Aorta (tissue), 5 donors: ENCODE measurements at places on chromosomes 11 and 22.
A peak's percentile ranks its signal among the peaks of the same experiment; 100 is the strongest.

DNA sequence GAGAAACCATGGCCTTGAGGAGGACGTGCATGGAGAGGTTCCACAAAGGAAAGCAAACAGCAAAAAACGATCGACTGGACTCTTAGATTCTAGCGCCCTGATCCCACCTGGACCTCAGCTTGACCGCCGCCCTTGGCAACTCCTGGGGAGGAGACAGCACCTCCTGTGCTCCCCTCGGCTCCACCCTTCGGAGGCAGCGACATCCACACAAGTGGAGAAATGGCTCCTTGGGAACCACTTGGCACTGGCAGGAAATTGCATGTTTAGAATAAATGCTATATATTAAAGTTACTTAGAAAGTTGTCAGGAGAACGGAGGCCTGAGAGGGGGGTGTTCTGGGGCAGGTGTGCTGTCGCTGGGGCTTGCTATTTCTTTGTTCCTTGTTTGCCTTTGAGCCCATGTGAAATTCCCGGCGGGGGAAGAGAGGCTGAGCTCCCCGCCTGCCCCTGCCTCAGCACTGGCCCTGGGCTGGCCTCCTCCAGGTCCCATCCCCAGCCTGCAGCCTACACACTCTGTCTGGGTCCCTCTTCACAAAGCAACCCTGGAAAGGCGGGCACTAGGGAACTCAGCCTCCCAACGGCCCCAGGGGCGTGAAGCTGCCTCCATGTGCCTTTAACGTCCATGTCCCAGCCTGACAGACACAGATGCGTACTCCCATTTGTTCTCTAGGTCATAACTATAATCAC is 395.3 kb downstream of the BRD1 start:
- no peak for DNase-seq

- DNase-seq, result no peak
These were observed 1.8 kb upstream of the CREBZF start for GRCh38 chr11:85666687-85667086.

DNA sequence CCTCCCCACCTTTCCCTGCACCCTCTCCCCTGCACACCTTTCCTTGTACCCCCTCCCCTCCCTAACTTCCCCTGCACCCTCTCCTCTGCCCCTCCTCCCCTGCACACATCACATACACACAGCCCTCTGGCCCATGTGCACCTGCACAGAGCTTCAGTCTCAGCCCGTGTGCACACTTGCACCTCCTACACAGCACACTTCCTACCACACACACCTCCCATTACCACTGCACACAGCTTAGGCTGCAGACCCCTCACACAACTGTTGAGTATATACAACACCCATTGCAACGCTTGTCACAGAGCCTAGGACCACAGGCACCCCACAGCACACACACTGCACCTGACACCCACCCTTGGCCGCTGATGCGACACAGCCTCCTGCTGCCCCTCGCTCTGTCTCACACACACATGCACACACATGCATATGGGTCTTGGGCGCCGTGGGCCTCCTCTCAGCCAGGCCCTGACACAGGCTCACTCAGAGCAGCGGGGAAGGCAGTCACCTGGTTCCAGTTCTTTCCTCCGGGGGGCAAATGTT is 411 bp downstream of the SIGIRR start:
- DNase-seq, result no peak

DNA sequence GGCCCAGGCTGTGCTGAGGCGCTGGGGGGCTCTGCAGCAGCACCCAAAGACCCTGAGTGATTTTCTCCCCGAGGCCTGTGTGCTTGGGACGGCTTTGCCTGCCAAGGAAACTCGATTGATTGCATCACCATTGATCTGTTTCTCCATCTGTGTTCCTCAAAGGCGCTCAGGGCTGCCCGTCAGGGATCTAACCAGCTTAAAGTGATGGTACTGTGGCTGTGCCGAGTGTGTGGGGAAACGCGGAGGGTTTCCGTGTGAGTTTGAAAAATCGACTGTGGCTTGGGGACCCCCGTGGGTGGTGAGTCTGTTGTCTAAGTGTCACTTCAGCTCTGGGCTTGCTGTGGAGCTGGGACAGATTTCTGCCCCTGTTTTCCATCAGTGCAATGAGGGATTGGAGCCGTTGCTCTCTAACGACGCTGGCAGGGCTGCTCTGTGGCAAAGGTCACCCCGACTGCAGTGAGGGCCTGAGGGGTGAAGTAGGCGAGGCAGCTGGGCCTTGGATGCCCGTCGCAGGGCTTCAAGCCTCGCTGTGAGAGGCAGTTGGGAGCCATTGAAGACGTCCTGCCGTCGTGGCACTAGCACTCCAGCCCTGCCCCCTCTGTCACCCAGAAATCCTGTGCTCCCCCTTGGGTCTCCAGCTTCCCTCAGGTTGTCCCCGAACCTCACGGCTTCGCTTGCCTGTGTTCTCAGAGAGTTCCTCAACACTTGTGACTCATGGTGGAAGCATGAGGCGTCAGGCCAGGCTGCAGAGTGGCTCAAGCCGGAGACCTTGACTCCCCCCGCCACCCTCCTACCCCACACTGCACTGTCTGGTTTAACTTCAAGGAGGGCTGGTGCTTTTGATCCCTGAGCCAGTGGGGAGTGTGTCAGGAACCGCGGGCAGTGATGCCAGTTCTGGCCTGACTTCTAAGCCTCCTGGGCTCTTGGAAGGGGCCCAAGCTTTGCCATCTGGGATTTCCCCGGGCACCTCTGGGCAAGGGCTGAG is 21.8 kb downstream of the CACNA1I start:
- DNase-seq, result peak; percentile 85

DNA sequence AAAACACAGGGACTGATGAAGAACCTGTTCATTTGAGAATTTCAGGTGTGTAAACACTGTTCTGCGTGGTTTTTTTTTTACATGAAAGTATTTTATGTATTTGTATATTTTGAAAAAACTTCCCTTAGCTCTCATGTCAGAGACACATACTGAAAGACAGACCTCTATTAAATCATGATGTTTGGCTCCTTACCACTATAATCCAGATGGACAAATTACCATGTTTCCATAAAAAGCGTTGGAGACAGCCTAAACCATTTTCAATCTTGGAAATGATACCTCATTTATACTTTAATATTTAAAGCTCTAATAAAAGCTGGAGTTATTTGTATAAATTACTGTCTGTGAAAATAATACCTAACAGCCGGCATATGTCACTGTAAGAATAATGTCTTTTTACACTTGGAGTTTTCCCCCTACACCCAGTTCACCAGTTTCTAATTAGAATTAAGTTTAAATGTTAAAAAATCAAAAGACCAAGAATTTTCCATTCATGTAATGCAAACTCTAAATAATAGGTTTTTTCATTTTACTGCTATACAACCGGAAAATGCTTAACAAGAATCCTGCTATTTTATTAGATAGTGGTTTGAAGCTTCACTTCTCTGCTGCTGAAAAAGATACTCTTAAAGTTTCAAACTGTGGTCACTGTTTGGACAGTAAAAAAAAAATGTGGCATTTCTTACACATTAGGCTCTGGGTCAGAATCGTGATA is 30.8 kb downstream of the APLP2 start:
- DNase-seq, result no peak
